ENCODE measurements at places on chromosomes 3 and 15.

DNA sequence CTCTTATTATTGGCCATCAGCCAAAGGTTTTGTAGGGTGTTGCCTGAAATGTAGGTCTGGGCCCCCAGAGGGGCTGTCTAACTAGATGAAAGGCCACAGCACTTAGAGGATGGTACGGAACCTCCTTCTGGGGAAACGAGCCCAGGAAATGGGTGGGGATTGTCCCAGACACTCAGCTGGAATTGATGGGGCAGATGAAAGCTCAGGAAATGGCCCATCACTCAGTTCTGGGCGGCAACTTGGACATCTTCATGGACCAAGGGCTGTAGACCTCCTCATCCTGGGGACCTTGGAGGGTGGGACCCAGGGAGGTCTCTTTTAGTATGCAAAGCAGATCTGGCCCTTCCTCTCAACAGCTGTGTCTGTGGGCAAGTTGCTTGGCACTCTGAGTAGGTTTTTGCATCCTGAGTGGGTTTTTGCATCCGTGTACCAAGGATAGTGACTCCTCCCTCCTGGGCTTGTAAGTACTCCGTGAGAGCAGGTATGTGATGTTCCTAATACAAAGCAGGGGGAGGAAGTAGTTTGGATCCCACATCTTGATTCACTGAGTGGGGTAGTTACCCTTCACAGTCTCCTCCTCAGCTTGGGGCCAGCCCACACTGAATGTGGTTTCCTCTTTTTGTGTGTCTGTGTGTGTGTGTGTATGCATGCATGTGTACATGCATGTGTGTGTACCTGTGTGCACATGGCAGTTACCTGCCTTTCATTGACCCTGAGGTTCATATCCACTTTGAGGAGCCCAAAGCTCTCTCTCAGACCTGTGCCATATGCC lies 292.0 kb downstream of the RPLP1 start:
- DNase-seq: no peak

GRCh38 chr15:66951531-66952320 lies 113.7 kb upstream of the SMAD3 start:
- DNase-seq: no peak

- DNase-seq: peak; percentile 53
Measured at GRCh38 chr3:98359993-98360675, 6.5 kb downstream of the OR5K4 start.

DNA sequence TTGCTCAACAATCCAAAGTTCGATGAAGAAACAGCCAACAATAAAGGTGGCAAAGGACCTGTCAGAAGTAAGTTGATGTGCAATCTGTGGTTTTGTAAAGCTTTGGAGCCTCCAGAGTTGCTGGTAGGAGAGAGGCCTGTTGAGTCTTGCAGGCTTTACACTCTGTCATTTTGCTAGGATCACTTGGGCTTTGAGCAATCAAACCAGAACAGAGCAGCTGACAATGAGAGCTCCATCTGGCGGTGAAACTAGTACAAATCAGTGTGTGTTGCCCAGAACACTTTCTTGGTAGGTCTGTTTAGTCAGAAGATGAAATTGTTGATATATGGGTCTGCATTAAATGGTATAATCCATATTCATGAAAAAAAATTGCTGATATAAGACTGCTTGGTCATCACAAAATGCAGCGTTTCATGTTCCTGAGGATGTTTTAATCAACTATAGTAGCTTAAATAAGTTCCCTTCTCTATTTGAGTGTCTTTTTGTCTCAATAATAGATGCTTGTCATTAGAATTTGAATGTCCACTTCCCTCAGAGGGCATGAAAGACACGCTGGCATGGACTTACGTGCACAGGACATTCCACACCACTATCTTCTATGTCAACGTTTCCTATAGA lies 25.7 kb downstream of the TMOD2 start:
- peak; percentile 77 for DNase-seq

GRCh38 chr15:59208613-59209249 lies 2.1 kb downstream of the LDHAL6B start:
- DNase-seq: no peak

DNA sequence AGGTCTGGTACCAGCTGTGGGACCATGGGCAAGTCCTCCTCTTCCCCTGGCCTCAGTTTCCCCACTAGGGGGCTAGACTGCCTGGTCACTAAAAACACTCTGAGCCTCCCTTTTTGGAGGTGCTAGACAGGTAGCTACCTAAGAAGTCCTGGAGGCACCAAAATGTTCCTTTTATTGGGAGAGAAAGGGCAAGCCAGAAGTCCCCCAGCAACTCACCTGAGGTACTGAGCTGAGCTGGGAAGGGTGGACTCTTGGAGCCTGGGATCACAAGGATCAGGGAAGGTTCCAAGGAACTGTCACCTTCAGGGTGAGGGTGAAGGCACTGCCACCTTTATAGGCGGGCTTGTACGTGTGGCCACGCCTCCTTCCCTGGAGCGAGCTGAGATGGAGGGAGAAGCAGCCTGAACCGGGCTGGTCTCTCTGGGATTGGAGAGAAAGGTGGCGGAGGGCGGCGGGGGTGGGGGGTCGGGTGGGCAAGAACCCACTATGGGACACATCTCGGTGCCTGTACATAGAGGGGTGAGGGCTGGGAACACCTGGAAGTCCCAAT lies at the start of gene CYP1A1:
CYP1A1 (minus strand) TSS at position 304 of the 550 bp plus-strand sequence. CDS start 2,431 bp downstream, outside the sequence.
- peak; percentile 37 for DNase-seq

GRCh38 chr3:166462891-166463470 lies 625.8 kb upstream of the BCHE start:
- DNase-seq: no peak

- DNase-seq: no peak
Measured at GRCh38 chr15:37625576-37625975, 308.9 kb upstream of the TMCO5A start.

DNA sequence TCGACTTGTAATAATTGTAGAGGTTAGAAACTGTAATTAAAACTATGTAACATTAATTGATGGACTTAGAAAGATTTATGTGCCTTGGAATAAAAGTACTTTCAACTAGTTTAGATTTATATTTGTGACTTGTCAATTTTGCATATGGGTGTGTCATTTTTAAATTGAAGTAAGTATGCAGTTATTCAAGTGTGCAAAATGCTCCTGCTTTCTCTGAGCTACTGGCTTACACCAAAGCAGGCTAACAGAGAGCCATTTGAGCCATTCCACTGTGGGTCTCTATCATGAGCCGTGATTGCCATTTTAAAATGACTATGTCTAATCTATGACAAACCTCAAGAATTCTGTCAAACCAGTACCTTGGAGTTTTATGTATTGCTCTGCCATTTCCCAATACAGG lies 345.0 kb upstream of the MDFIC2 start:
- DNase-seq: no peak

- DNase-seq: peak; percentile 55
Measured at GRCh38 chr15:83380682-83381081, 66.5 kb upstream of the SH3GL3 start.

DNA sequence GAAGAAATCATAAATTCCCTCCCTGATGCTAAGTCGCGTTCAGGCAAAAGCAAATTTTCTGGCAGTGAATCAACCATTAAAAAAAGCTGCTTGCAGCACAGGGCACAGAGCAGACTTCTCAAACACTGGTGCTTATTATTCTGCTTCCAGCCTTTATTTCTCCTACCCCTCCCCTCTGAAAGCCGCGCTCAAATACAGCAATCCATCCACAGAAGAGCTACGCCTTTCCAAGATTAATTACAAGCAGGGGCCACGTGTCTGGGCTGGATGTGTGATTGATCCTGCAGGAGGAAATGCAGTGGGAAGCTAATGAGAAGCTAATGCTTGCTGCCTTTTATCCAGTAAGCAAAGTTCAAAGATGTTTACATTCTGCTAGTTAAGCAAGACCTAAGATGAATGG lies 134.9 kb upstream of the TOPAZ1 start:
- no peak for DNase-seq

- DNase-seq: no peak
Measured at GRCh38 chr3:48984663-48985062, 5.4 kb upstream of the P4HTM start.

GRCh38 chr3:32996048-32996754 lies 44.8 kb downstream of the CCR4 start:
- DNase-seq: peak; percentile 60

DNA sequence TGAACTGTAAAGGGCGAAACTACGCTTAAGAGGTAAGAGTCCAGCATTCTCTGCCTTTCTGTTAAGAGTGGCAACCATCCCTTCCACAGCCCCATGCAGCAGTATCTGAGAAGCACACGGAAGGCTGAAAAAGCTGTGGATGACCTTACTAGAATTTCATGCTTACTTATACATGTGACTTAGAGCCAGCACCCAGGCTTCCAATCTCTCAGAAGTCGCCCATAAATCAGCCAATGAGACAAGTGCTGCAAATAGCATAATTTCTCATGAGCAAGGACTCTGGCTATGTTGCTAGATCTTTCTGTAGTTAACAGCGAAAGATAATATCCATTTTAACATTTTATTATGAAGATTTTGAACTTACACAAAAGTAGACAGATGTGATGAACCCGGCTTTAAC lies 65.3 kb downstream of the IGF2BP2 start:
- DNase-seq: no peak

- no peak for DNase-seq
Measured at GRCh38 chr3:175749981-175750380, 890.8 kb downstream of the NAALADL2 start.

GRCh38 chr3:111035316-111035715 lies 36.3 kb upstream of the NECTIN3 start:
- DNase-seq: no peak

- DNase-seq: no peak
Measured at GRCh38 chr15:52733088-52733487, 53.9 kb upstream of the ATOSA start.

DNA sequence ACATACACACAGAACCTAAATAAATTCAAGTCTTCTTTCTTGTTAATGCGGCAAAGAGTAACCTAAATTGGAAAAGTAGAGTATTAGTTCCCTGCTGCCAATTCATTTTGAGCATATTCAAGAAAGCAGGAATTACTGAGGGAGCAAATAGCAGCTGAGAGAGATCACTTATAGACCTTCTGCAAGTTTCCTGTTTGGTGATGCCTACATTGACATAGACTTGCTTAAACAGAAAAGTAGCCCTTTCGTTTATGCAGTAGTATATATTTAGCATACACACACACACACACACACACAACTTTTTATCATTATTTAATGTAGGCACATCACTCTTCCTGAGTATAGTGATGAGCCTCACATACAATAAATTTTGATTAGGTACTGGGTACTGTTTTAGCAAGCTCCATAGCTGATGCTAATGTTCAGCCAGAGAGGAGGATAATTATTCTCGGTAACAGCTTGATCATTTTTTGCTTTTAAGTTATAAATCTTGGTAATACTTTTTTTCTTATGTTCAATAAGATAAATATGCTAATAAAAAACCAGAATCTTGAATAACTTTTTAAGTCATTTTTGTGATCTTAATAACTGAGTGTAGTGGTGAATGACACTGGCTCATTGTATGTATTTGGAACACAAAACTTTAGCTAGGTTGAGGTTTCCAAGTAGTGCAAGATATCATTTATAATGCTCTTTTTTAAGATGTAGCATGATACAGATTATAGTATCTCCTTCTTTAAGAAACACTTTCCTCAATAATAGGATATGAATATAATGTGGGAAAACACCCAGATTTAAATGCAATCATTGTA lies 174.7 kb downstream of the MBNL1 start:
- DNase-seq: no peak

GRCh38 chr15:58760385-58761009 lies 10.6 kb upstream of the MINDY2 start:
- no peak for DNase-seq

- DNase-seq: no peak
Measured at GRCh38 chr15:41922353-41922752, 28.5 kb upstream of the SPTBN5 start.

DNA sequence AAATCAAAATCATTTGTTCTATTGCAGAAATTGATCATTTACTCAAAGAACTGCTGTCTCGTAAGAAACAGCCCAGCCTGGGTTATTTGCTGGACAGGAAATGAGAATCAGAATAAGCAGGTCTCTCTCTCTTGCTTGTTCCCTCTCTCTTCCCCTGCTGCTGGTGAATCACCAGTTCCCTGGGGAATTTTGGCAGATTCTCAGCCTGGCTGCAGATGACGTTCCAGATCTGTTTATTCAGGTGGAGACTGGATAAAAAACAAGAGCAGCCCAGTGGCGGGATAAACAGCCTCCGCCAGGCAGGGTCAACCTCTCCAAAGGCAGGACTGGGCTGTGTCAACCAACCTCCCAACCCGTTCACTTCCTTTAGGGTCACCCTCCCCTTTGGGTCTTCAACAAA lies 72.1 kb downstream of the LRIG1 start:
- no peak for DNase-seq

- no peak for DNase-seq
Measured at GRCh38 chr3:146331967-146332366, 81.1 kb upstream of the PLSCR4 start.

- DNase-seq: no peak
Measured at GRCh38 chr3:50155891-50156290, 767 bp downstream of the SEMA3F start.

DNA sequence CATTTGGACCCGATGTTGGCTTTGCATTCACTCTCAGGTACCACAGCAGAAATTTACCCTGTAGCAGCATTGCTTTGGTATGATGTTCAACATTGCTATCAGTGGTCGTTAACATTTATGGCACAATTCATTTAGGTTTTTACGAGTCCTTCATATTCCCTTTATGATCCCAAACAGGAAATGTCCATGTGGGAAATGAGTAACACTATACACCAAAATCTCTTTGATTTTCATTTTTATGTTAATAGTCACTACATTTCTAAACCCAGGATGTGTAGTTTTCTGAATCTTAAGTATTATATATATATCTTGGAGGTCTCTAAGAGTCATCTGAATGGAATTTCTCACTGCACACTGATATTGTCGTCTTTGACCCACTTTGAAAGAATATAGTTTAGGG lies 78.5 kb upstream of the RBMS3 start:
- no peak for DNase-seq

DNA sequence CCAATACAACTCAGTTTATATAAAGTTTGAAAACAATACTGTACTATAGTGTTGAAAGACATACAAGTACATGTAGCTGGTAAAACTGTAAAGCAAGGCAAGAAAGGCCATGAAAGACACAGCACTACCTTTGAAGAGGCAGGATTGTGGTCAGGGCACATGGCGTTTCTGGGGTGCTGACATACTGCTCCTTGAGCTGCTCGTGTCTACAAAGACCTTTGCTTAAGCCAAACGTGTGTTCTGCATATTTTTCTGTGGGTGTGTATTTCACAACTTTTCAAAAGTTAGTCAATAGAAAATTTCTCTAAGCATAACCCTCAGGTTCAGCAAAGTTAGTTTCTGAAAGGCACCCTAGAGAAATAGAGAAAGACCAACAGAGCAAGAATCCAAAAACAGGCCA lies 14.1 kb upstream of the TOPAZ1 start:
- DNase-seq: no peak

- DNase-seq: no peak
Measured at GRCh38 chr15:51356983-51357382, 15.5 kb downstream of the GLDN start.

GRCh38 chr3:98613616-98614015 lies 20.2 kb upstream of the CPOX start:
- DNase-seq: no peak

- DNase-seq: no peak
Measured at GRCh38 chr15:30921106-30921505, 17.4 kb downstream of the FAN1 start.
